Osteoblast (primary cell): ENCODE measurements at places on chromosomes 1 and 21. TPM values are rescaled to one million over a fixed set of nuclear protein-coding genes. Genes with fewer than 3 reads are reported as not detected.

DNA sequence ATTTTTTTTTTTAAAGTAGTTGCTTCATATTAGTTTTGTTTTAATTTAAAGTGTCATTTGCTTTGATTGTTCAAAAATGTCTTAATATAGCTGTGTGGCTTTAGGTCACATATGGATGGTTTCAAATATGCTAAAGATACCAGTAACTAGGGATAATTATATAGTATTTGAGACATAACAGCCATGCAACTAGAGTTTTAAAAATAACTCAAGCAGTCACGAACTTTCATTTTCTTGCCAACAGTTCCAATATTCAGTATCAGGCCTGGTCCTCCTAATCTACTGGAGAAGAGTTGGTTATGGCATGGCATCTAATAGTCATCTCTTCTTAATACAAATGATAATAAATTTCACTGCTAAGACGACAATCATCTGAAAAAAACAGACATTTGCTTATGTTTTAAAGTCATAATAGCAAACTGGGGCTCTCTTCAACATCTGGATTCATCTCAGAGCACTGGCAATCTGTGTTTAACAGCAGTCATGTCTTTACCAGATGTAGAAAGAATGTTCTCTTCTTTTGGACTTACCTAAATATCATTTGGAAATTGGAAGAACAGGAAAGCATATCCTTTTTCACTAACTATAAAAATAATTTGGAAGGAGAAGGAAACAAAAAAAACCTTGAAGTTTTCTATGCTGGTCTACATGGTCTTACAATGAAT is 24.1 kb upstream of the A3GALT2 start:
- DNase-seq = no peak
- H3K36me3 ChIP-seq = peaks cover 39% of the 10 kb centered on the region
- H3K4me1 ChIP-seq = peaks cover 80% of the 10 kb centered on the region
- peak overlapping the region; percentile 96 for H3K27ac ChIP-seq
- peak overlapping the region; percentile 70 for H3K4me3 ChIP-seq

BRINP3 gene
- not detected in 2 replicates for total RNA-seq

RBM11 gene
- total RNA-seq = under 0.01 and 1.2 TPM in 2 replicates

SPATA46 gene
- total RNA-seq = not detected in 2 replicates

INSRR gene
- total RNA-seq = 0.29 and 0.36 TPM in 2 replicates

GRCh38 chr1:11862890-11863289 is 4.1 kb upstream of the NPPB start:
- H3K4me3 ChIP-seq = no peak overlapping the region
- H3K27ac ChIP-seq = no peak overlapping the region
- H3K4me1 ChIP-seq = no peaks in the 10 kb centered on the region
- DNase-seq = peak; percentile 68
- no peaks in the 10 kb centered on the region for H3K36me3 ChIP-seq

DNA sequence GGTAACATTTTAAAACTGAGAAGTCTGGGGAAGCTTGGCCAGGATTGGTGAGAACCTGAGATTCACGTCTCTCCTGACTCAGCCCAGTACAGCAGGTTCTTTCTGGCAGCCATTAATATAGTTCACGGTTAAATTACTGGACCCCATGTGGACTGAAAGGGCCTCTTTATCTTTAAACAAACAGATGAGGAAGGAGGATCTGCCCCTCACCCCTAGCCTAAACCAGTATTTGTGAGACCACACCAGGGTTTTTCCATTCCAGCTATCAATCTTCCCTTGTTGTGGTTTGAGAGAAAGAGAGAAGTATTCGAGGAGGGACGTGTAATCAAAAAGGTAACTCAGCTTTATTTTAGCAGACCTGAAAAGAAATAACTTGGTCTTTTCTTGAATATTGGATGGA is 137.1 kb downstream of the PROX1 start:
- H3K4me1 ChIP-seq = peaks cover 4% of the 10 kb centered on the region
- no peaks in the 10 kb centered on the region for H3K36me3 ChIP-seq
- no peaks in the 10 kb centered on the region for H3K27me3 ChIP-seq
- H3K4me3 ChIP-seq = no peak overlapping the region

DNA sequence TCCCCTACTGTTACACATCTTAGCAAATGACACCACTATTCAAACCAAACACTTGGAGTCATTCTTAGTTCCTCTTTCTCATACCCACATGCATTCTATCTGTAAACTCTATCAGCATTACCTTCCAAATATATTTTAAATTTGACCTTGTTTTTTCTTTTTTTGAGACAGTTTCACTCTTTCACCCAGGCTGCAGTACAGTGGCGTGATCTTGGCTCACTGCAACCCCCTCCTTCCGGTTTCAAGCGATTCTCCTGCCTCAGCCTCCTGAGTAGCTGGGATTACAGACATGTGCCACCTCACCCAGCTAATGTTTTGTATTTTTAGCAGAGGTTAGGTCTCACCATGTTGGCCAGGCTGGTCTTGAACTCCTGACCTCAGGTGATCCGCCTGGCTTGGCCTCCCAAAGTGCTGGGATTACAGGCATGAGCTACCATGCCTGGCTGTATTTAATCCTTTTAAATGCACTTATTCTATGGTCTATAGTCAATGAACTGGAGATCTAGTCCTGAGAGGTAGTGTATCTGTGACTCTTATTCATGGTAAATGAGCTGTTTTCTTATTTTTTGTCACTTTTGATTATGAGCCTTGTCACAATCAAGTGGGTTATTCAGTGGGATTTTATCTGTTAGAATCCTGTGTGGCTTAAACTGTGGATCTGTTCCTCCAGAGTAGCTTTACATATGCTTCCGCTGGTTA is 73.1 kb downstream of the GATAD2B start:
- H3K4me1 ChIP-seq = no peaks in the 10 kb centered on the region
- no peaks in the 10 kb centered on the region for H3K27me3 ChIP-seq
- no peak overlapping the region for H3K4me3 ChIP-seq
- H3K36me3 ChIP-seq = peaks cover 5% of the 10 kb centered on the region
- H3K27ac ChIP-seq = no peak overlapping the region
- DNase-seq = no peak

DNA sequence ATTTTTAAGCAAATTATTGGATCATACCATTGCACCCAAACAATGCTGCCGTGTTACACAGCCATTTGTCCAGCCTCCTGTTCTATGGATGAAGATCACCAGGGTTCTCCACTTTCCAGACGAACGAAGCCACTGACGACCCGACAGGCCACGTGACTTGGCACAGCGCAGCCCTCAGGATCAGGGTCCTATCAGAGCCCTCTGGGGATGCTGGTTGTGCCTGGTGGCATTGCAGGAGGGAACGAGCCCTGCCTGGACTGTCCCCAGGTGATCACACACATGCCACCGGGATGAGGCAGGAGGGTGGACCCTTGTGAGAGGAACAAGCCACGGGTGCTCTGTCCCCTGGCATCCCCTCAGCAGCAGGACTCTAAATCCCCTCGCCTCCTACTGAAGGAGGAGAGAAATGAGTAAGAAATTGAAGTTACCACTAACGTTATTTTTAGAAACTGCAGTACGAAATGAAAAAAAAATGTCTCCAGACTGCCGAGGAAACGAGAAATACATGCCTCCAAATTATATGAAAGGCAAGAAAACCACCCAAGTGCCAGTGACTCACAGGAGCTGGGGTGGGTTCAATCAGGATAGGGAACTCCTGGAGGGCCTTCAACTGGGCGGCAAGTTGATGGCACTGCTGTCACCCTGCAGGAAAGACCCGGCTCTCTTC is 58.7 kb upstream of the PDE9A start:
- no peak overlapping the region for H3K27ac ChIP-seq
- no peak overlapping the region for H3K4me3 ChIP-seq
- no peaks in the 10 kb centered on the region for H3K4me1 ChIP-seq
- H3K27me3 ChIP-seq = peaks cover 3% of the 10 kb centered on the region

- no peaks in the 10 kb centered on the region for H3K36me3 ChIP-seq
- peaks cover 31% of the 10 kb centered on the region for H3K4me1 ChIP-seq
- no peak overlapping the region for H3K4me3 ChIP-seq
- no peaks in the 10 kb centered on the region for H3K27me3 ChIP-seq
- H3K27ac ChIP-seq = no peak overlapping the region
- no peak for DNase-seq
Observed at GRCh38 chr1:51569284-51570062, 47.4 kb upstream of the OSBPL9 start.

FCGR3B gene
- not detected in 2 replicates for total RNA-seq

DNA sequence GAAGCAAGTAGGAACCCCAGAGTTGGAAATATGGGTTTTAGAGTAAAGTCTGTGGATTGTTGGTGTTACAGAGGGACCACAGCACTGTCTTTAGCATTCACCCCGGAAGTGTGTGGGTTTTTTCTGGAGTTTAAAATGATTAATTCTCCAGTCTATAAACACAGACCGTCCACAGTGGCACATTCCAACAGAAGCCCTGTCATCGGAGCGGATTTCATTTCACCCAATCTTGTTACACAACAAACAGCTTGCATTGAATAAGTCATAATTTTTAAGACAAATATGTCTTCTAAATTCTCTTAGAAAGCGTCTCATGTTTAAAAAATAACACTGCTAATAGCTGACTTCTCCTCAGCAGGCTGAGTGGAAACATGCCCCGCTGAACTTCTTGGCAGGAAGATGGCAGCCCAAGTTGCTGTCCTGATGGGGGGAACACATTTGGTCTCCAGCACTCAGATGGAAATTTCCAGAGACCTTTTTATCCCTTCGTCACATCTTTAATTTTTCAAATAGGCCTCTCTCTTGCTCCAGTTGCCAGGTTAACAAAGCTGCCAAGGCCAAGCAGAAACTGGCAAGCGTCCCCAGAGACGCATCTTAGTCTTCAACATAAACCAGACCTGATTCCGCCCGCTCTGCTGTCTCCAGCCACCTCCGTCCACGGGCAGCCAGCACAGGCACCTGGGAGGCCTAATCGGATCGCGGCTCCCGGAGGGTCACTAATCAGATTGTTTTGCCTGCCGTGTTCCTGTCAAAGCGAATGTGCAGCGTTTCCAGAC is 28.8 kb upstream of the SLC19A1 start:
- DNase-seq = peak; percentile 95
- peaks cover 29% of the 10 kb centered on the region for H3K27me3 ChIP-seq
- H3K27ac ChIP-seq = no peak overlapping the region
- H3K36me3 ChIP-seq = no peaks in the 10 kb centered on the region

DNA sequence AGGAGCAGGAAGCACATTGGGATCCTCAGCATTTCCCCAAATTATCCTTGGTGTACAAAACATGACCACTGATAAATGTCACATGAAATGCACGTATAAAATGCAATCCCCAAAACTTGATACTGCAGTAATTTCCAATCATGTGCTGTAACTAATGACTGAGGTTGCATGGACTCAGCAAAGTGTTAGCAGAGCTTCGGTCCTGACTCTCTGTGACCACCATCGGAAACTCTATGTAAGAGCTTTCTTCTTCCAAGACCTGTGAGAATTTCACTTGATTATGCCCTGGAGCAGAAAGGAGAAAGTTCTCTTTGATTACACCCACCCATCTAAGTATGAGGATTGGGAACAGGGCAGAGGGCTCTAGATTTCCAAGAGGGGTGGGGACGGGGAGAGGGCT is 908 bp downstream of the CD53 start:
- H3K4me1 ChIP-seq = no peaks in the 10 kb centered on the region
- H3K36me3 ChIP-seq = no peaks in the 10 kb centered on the region
- H3K4me3 ChIP-seq = no peak overlapping the region
- no peaks in the 10 kb centered on the region for H3K27me3 ChIP-seq

ARHGEF16 gene
- not detected in 2 replicates for total RNA-seq

ACOT11 gene
- 2.9 and 3.8 TPM in 2 replicates for total RNA-seq

DNA sequence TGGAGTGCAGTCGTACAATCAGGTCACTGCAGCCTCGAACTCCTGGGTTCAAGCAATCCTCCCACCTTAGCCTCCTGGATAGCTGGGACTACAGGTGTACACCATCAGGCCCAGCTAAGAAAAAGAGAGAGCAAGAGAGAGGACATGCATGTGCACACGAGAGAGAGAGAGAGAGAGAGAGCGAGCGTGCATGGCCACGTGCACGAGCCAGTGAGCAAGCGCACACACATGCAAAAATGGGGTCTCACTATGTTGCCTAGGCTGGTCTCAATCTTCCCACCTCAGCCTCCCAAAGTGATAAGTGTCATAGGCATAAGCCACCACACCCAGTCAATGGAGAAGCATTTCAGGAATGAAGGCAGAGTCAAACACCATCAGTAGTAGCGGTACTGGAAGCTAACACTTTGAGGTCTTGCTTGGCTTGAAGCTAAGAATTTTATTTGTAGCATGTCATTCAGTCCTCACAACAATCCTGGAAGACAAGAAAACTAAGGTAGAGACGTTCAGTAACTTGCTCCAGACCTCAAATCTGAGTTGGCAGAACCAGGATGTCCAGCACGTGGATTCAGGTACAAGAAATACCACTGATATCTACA is 14.5 kb downstream of the GNB1 start:
- H3K4me3 ChIP-seq = no peak overlapping the region
- peak; percentile 78 for DNase-seq
- peaks cover 6% of the 10 kb centered on the region for H3K4me1 ChIP-seq
- H3K27me3 ChIP-seq = no peaks in the 10 kb centered on the region

DNA sequence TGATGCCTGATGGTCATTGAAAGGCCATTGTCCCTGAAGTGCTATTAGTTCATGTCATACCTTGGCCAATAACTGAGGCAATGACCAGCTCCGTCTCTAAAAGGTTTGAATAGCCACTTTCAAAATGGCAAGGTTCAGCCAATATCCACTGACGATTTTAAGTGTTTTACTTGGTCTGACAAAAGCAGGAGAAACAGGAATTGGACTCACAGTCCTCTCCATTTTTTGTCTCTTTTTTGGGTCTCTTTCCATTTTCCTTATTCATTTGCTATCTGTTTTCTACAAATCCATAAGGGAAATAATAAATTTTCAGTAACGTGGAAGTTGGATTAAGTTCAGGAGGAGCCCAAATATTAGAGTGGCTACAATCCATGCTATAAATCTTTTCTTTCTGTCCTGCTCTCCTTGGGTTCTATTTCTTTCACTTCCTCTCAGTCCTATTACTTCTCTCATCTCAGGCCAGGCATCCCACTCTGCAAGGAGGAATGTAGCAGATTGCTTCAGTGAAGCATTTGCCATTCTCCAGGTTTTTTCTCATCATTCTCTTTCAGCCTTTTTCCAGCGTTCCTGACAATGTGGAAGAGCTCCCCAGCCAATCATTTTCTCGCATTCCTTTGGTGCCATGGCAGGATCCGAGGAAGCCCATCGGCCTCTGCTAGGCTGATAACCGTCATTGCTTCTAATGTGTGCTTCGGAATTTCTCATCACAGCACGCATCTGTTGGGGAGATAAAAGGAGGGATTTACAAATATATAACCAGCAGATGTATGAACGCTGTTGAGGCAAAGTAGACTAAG is 414.5 kb downstream of the ADGRL2 start:
- no peak for DNase-seq
- H3K27me3 ChIP-seq = no peaks in the 10 kb centered on the region

SERTAD4 gene
- 2.9 and 8.0 TPM in 2 replicates for total RNA-seq

RIPPLY3 gene
- not detected in 2 replicates for total RNA-seq

ERG gene
- total RNA-seq = 0.29 and 1.1 TPM in 2 replicates

- H3K4me3 ChIP-seq = no peak overlapping the region
- H3K36me3 ChIP-seq = no peaks in the 10 kb centered on the region
- no peak overlapping the region for H3K27ac ChIP-seq
- no peak for DNase-seq
- peaks cover 2% of the 10 kb centered on the region for H3K4me1 ChIP-seq
- H3K27me3 ChIP-seq = no peaks in the 10 kb centered on the region
Observed at GRCh38 chr1:100457683-100458082, 80.3 kb upstream of the GPR88 start.

DNA sequence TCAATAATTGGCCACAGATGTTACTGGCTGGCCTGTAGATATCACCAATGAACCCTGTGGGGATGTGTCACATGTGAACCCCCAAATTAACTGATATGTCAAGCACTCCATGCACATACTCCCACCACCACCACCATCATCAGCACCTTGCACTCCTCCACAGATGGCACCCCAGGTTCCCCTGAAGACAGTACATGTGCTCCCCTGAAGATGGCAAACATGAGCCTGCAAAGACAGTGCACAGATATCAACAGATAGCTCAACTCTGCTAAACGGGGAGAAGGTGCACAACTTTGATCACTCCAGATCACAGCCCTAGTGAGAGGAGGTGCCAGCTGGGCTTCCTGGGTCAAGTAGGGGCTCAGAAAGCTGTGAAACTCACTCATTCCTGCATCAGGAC is 74.4 kb downstream of the CLCA4 start:
- DNase-seq = no peak
- H3K27me3 ChIP-seq = peaks cover 9% of the 10 kb centered on the region
- H3K4me3 ChIP-seq = no peak overlapping the region
- H3K27ac ChIP-seq = no peak overlapping the region
